AG10803 (cell line): ENCODE measurements at places on chromosomes 4 and X.

GRCh38 chr4:41709844-41710481, 38.6 kb downstream of the PHOX2B start:
- peak; percentile 32 for DNase-seq

GRCh38 chr4:147933316-147933715, 201.4 kb downstream of the ARHGAP10 start:
- DNase-seq, result no peak

DNA sequence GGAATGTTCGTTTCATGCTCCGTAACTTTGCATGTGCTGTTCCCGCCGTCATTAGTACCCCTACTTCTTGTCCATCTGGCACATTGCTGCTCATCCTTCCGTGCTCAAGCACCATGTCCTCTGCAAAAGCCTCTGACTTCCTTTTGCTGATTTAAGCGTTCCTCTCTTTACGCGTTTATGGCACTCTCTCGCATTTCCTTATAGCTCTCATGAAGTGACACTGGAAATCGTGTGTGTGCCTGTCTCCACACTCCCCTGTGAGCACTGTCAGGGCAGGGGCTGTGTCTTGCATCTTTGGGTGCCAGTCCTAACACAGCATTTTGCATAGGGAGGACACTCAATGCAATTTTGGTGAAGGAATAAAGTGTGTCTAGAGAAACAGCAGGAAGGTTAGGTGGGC, 210.6 kb upstream of the FAT1 start:
- DNase-seq, result no peak

DNA sequence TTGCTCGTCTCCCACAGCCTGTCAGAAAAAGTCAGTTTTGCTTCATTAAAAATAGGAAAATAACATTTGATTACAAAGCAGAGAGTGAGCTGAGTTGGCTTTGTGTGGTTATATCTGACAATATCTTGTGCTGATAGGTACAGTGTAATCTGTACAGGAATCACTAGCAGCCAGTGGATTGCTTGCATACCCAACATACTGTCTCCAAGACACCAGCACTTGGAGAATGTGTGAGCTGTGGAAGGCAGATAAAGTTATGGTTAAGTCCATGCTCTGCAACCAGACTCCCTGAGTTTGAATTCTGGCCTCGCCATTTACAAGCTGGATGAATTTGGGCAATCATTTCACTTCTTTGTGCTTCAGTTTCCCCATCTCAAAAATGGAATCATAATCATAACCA, 57.5 kb upstream of the TMPRSS11F start:
- no peak for DNase-seq

DNA sequence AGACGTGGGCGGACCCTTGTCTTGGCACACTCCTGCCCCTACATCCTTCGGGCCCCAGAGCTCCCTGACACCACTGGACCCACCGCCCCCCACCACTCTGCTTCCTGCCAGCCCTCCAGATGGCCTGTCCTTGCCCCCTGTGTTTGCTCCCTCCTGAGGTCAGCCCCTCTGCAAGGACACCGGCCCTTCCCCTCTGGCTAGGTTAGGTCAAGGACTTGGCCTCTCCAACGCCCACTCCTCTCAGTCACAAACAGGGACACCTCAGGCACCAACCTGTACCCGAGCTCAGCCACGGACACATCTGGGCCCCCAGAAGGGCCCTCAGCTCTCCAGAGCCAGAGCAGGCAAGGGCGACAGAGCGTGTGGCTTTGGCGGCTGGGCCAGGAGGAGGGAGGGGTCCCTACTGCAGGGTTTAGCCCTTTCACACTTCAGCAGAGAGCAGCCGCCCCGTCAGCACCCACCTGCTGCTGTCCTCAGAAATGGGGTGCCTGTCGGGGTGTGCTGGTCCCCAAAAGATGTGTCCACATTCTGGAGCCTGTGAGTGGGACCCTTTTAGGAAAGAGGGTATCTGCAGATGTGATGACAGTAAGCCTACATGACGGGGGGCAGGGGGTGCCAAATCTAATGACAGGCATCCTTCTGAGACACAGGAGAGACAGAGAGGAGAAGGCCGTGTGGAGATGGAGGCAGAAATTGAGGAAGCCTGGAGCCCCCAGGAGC, 23.5 kb upstream of the DUSP9 start:
- DNase-seq, result no peak

DNA sequence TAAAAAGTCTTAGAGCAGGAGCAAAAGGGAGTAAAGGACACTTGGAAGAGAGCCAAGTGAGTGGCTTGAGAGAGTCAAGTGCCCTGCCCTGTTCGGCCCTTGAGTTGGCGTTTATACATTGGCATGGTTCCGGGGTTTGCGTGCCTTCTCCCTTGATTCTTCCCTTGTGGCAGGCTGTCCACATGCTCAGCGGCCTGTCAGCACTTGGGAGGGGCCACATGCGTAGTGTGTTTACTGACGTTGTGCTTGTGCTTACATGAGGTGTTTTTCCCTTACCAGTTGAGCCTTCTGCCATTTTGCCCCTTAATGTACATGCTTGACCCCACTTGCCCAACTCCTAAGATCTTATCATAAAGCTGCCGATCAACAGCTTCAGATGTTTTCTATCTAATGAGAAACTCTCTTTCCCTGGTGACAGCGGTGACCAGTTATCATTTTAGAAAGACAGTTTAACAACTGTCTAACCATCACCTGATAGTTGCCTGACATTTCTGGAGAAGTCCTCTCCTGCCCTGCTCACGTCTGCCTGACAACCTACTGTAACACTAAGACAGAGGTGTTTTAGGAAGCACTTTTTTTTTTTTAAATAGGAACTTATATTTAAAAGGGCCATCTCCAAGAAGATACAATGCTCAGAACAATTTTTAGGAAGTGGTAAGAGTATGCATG, 49.5 kb upstream of the GC start:
- DNase-seq, result no peak

DNA sequence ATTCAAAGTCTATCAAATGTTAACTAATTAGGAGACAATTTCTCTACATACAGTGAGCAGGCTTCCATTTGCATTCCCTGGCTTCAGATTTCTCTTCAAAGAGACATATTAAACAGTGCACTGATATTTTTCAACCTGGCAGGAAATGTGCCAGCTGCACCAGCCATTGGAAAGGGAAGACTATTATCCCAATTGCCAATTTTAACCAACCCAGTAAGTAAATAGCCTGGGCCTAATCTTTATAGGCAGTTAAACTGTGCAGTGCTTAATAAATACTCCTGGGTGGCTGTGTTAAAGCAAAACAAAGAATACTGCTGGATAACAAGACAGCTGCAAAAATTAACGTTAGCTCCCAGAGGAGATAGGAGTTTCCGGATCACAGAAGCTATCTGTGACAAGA, 111.9 kb upstream of the GALNT7 start:
- no peak for DNase-seq

- no peak for DNase-seq
Measured at GRCh38 chr4:2091990-2092668, 33.0 kb downstream of the NAT8L start.

- no peak for DNase-seq
Measured at GRCh38 chr4:123878976-123879375, 482.4 kb downstream of the SPRY1 start.

DNA sequence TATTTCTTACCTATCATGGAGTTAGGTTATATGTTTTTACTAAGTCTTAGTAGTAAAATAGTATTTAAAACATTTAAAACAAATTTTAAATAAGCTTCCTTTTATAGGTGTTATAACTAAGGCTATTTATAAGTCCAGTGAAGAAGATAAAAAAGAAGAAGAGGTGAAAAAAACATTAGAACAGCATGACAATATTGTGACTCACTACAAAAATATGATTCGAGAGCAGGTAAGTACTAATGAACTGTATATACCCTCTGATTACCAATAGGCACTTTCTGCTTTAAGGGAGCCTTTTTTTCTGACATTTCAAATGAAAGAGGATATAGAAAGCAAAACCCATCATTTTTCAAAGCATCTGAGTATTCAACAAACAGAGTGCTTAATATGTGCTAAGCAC, 76.6 kb downstream of the USO1 start:
- DNase-seq, result peak; percentile 18

DNA sequence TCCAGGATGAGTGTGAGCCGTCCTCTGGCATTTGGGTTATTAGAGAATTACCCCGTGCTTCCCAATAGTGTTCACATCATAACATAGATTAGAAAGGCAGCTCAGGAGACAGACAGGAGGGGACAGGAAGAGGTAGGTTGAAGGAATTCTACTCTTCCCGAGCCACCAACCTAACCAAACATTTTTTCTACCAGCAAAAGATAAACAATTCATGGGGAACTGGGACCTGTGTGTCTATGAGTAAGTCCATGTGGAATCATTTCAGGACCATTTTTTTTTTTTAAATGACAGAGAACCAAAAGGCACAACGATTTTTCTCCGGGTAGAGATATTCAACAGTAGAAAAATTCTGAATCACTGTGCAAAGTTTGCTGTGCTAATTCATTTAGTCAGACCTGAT, 174.2 kb upstream of the ETNPPL start:
- peak; percentile 4 for DNase-seq

DNA sequence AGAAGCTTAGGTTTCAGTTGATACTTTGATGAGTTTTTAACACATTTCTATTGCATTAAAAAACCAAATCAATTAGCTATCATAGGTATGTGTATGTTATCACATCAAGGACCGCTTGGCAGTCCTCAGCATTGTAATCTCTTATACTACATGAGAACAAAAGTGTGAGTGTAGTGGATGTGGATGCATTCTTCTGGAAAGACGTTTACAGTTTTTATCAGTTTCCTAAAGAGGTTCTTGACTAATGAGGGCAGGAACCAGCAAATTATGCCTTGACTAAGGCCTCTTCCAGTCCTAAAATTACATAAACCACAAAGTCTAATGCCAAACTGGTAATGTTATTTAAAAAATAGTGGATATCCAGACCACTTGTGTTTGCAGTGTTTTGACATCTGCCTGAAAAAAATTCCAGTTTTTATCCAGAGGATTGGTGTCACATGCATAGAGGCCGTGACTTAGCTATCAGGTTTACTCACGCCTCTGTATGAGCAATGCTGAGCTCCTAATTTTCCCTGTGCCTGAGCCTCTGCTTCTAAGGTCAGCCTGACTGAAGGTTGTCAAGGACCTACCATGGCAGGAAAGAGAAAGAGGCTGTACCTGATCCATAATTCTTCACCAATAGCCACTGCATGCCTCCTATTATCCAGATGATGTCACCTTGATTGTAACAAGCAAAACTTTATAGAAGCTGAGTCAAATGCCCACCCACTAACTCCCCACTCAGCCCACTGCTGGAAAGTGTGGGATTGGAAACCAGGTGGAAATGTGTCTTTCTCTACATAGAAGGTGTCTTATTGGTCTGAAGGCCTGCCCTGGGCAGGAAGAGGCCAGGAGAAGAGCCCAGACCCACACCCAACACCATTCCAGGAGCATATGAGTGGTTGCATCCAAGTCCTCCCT, 68.7 kb downstream of the ENPP6 start:
- peak; percentile 8 for DNase-seq
